ENCODE measurements at places on chromosomes 12 and 14. TPM values are rescaled to one million over a fixed set of nuclear protein-coding genes. Genes with fewer than 3 reads are reported as not detected.

DNA sequence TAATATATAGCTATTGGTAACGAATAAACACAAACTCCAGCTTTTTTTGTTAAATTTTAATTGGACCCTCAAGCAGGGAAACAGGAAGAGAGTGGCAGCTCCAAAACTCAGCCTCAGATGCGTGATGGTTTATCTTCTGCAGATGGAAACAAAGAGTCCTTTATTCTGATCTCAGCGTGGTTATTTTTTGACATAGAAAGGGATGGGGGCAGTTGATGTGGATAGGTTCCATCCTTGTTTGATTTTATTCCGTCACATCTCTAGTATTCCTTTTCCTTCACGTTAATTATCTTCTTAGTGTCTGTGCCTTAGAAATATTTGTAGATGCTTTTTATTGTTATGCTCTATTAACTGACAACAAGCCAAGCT lies 447.6 kb upstream of the SEL1L start:
- DNase-seq, result no peak

GRCh38 chr12:102955926-102956737 lies 1.3 kb upstream of the ASCL1 start:
- DNase-seq, result no peak

DNA sequence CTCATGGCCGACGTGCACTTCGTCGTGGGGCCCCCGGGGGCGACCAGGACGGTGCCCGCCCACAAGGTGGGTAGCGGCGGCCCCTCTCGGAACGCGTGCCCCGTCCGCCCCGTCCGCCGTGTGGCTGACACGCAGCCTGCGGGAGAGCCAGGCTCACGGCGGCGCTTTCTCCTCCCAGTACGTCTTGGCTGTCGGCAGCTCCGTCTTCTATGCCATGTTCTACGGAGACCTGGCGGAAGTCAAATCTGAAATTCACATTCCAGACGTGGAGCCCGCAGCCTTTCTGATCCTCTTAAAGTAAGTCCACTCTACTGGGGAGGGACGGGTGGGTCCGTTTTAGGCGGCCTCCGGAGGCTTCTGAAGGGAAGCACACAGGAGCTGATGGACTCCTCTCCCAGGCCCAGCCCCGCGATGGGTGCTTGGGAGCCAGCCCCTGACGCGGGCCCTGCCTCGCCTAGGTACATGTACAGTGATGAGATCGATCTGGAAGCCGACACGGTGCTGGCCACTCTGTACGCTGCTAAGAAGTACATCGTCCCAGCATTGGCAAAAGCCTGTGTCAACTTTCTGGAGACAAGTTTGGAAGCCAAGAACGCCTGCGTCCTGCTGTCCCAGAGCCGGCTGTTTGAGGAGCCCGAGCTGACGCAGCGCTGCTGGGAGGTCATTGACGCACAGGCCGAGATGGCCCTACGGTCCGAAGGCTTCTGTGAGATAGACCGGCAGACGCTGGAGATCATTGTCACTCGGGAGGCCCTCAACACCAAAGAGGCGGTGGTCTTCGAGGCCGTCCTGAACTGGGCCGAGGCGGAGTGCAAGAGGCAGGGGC lies 1.1 kb downstream of the BTBD6 start:
- DNase-seq, result no peak

The ABCD2 gene
- total RNA-seq, result 5.9 TPM

GRCh38 chr14:22487401-22487800 lies 101.6 kb downstream of the DAD1 start:
- no peak for DNase-seq

The KRT74 gene
- not detected for total RNA-seq

GRCh38 chr14:92994131-92994676 lies 71.3 kb downstream of the CHGA start:
- DNase-seq, result no peak

The NEUROD4 gene
- not detected for total RNA-seq

DNA sequence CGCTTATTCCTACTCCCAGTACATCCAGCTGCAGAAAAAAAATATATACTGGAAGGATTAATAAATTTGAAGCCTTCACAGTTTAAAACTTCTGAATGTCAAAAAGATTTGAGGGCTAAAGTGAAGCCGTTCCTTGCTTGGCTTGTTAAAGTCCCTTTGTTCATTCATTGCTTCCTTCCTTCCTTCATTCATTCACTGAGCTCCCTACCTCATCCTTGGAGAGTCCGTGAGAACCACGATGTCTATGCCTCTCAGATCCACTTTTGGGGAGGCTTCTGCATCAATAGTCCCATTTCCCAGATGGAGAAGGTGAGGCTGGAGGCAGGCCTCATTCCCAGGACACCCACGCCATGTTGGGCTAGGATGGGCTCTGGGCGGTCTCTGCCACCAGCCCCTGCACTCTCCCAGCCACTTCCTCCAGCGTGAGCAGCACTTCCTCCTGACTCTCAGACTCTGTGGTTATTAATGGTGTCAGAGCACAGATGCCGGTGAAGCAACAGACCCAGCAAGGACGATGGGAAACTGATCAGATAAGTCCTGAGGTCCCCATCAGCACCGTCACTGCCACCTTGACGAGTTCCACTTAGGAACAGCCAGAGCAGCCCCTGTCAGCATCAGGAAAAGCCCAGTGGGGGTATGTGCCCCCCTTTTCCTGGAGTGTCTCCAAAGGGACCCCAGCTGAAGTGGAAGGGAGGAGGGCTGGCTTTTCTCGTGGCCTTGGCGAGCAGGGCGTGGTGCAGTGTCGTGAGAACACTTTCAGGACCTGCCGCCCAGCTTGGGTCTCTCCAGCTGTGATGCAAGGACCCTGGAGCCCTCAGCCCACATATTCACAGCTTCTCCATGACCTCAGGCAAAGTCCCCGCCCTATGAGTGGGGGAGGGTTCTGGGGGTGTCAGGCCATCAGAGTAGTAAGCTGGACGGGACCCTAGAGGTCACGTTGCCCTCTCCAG lies 21.2 kb downstream of the ASB2 start:
- DNase-seq, result no peak

The REP15 gene
- total RNA-seq, result 1.0 TPM

The NTS gene
- not detected for total RNA-seq

DNA sequence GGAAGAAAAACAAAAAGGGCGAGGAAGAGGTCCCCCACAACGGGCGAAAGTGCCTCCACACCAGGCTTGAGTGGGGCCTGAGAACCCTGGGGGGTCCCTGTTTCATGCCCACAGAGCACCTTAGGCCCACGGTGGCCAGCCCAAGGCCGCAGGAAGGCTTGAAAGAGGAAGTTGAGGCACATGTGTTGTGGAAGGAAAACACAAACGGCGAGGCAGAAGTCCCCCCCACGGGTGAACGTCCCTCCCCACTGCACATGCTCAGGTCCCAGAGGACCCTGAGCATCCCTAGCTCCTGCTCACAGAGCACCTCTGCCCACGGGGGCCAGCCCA lies 371.5 kb downstream of the ALG10 start:
- DNase-seq, result no peak

DNA sequence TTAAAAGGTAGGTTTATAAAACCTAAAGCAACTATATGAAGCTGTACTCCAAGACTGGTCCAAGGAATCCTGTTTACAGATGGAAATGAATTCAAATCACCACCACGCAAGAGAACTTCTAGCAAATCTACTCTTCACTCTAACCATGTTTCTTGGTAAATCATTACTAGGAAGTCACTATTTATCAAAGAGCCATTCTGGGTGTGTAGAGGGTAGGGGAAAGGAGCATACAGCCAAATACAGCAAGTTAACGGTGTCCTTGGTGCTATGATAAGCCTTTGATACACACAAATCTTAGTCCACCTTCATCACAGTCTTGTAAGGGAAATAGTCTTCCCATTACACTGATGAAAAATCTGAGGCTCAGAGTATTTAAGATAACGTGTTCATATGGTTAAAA lies 16.8 kb downstream of the NIN start:
- DNase-seq, result no peak

DNA sequence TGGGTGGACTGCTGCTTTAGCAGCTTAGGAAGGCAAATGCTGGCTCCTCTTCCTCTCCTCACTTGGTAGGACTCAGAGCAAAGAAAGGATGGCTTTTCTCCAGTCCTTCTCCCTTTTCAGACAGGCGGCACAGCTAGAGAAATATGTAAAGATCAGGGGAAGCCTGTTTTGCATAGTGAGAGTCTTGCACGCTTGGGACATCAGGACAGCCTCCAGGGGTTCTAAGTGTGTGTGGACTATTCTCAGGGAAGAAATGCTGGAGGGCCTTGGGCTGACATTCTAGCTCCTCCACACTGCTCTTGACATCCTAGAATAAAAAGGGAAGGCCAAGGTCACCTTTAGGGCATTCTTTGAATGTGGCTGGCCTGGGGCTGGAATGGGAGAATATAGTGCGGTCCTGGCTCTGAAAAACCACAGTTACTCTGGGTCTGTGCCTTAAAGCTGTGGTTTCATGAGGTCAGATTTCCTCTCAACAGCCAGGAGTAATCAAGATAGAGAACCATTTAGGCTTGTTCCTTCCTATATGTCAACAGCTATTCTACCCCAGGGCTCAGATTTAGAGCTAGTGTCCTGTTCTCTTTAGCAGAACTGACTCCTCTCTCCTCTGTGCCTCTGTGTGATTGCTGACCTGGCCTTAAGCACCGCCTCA lies 24.3 kb downstream of the CMA1 start:
- DNase-seq, result no peak

The PLEKHG7 gene
- total RNA-seq, result not detected

GRCh38 chr14:61247935-61248334 lies 33.2 kb downstream of the TMEM30B start:
- DNase-seq, result no peak

The EEA1 gene
- 23.8 TPM for total RNA-seq

The GRIN2B gene
- not detected for total RNA-seq

GRCh38 chr12:6383572-6384498 lies at the start of gene LTBR:
TSS of gene LTBR (plus strand) at chr12:6384162. CDS start at chr12:6384359, 197 bp downstream.
- no peak for DNase-seq

The ZDHHC22 gene
- not detected for total RNA-seq

- no peak for DNase-seq
These were observed 4.8 kb downstream of the NEUROD4 start for GRCh38 chr12:55024575-55024974.

DNA sequence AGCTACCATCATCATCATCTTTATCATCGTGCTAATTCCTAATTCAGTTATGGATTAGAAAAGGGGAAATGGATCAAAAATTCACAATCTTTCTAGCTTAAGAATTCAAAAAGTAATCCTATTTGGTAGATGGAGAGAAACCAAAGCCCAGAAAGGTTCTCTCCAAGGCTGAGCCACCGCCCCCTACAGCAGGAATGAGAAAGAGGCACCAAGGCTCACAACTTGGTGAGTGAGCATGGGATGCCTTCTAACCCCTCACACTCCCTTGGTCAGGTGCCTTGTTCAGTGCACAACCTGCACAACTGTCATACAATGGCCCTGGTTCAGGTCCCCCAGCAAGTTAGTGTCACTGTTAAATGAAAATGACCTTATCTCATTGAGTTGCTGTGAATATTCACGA lies 171.5 kb downstream of the ANO2 start:
- no peak for DNase-seq

- no peak for DNase-seq
These were observed 58.3 kb downstream of the ANAPC7 start for GRCh38 chr12:110345176-110345661.

The IFNG gene
- 69.4 TPM for total RNA-seq

GRCh38 chr12:118645219-118645618 lies 268.9 kb downstream of the SUDS3 start:
- no peak for DNase-seq

GRCh38 chr12:99282086-99282485 lies 365.5 kb upstream of the GARIN6 start:
- no peak for DNase-seq

The TSPAN9 gene
- 0.50 TPM for total RNA-seq

GRCh38 chr14:44388306-44388705 lies 118.8 kb downstream of the FSCB start:
- no peak for DNase-seq

The TEX52 gene
- 0.43 TPM for total RNA-seq

The PRH2 gene
- total RNA-seq, result not detected

The COX8C gene
- not detected for total RNA-seq

GRCh38 chr12:62290846-62291245 lies 30.6 kb downstream of the USP15 start:
- DNase-seq, result no peak

DNA sequence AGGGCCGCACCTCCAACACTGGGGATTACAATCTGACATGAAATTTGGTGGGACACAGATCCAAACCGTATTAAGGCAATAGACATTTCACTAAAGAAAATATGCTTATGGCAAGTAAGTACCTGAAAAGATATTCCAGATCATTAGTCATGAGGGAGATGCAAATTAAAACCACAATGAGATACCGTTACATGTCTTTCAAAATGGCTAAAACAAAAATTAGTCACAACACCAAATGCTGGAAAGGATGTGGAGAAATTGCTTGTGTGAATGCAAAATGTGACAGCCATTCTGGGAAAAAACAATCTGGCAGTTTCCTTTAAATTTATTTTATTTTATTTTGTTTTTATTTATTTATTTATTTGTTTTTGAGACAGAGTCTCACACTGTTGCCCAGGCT lies 82.3 kb upstream of the PTGDR start:
- no peak for DNase-seq

GRCh38 chr14:100110816-100111215 lies 45.6 kb downstream of the EVL start:
- no peak for DNase-seq

The KRT79 gene
- 0.25 TPM for total RNA-seq

GRCh38 chr12:106481246-106481645 lies 101.6 kb upstream of the RFX4 start:
- DNase-seq, result no peak

The CCDC175 gene
- total RNA-seq, result not detected

The ANO2 gene
- total RNA-seq, result not detected

DNA sequence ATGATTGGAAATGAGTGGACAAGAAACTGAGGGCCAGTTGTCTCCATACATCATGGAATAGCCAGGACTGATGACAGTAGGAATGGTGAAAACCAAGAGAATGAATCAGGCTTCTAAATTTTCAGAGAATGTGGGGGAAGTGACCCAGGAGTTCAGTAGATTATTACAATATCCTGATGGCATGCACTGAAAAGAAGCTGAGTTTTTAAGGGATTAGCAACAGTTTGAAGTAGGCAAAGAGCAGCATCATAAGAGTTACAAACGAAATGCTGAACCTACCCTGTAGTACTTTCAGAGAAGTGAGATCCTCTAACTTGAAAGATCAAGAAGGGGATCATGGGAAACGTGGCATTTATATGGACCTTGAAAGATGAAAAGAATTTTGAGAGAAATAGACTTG lies 13.2 kb downstream of the SLC2A14 start:
- DNase-seq, result no peak

DNA sequence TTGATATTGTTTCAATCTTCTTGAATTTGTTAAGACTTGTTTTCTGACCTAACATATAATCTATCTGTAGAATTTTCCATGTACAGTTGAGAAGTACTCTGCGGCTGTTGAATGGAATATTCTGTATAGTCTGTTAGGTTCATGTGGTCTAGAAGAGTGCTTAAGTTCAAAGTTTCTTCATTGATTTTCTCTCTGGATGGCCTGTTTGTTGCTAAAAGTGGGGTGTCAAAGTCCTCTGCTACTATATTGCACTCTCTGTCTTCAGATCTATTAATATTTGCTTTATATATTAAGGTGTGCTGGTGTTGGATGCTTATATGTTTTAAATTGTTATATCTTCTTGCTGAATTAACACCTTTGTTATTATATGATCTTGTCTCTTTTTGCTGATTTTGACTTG lies 290.9 kb upstream of the STXBP6 start:
- no peak for DNase-seq

- no peak for DNase-seq
These were observed 66.0 kb upstream of the DIO3 start for GRCh38 chr14:101495284-101495683.

The IRAK3 gene
- 1.0 TPM for total RNA-seq

GRCh38 chr14:73241481-73242165 lies 4.3 kb downstream of the PAPLN start:
- DNase-seq, result no peak
